ENCODE measurements at places on chromosomes 5 and 9.

DNA sequence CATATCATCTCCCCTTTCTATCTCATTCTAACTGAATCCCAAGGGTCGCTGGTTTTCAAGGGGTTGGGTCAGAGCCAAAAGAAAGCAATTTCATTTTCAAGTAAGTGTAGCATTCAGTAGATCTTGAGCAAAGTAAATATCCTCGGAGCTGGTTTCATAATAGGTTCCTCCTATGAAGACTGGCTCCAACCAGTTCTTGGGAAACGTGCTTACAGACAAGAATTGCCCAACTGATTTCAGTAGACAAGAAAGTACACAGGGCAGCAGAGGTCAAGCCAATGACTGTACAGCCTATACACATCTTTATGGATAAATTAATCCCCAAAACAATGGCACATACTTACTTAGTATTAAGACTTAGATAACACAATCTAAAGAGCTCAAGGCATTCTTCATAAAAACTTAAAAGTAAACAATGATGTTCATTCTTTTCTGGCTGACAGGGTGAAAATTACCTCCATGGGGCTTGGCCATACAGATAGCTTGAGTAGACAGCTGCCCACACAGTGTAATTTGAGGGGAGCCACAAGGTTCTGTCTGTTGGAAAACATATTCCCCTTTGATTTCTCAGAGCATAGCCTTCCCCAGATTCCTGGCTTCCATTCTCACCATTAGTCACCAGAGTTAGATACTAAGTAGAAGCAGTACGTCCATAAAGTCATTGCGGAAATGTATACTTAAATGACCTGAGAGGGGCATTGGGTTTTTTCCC, 163.9 kb downstream of the ARRDC3 start:
- no peak for DNase-seq

DNA sequence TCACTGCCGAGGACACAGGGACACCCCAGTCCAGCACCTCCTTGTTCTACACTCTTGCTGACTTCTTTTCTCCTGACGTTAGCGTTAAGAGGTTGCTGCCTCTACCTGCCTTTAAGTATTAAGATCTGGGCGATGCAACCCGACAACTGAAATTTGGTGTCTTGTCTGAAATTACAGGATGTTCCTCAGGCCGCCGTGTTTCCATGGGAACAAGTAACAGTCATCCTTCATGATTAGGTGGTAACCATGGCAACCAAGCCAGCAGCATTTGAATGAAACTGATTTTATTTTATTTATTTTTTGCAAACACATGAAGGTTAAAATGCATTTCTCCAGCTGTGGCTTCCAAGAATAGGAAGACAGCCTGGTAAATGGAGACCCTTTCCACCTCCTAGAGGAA, 20.8 kb downstream of the DAB2IP start:
- no peak for DNase-seq

DNA sequence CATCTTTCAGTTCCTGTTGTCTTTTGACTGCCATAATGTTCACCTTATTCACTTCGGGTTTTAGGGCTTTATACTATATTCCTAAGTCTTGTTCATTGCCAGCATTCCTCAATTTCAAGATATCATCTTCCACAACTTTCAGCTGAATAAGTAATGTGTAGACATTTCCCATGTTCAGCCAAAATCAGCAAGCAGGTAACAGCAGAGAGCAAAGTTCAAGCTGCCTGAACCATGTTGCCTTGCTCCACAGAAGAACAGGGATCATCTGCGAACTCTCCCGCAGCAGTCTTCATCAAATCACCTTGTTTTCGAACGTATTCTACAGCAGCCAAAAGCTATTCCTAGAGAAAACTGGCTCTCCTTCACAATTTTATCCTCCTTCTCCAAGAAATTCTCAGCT, 95.3 kb upstream of the CCDC112 start:
- no peak for DNase-seq

GRCh38 chr9:32722704-32723103, 60.6 kb upstream of the TMEM215 start:
- DNase-seq, result no peak

DNA sequence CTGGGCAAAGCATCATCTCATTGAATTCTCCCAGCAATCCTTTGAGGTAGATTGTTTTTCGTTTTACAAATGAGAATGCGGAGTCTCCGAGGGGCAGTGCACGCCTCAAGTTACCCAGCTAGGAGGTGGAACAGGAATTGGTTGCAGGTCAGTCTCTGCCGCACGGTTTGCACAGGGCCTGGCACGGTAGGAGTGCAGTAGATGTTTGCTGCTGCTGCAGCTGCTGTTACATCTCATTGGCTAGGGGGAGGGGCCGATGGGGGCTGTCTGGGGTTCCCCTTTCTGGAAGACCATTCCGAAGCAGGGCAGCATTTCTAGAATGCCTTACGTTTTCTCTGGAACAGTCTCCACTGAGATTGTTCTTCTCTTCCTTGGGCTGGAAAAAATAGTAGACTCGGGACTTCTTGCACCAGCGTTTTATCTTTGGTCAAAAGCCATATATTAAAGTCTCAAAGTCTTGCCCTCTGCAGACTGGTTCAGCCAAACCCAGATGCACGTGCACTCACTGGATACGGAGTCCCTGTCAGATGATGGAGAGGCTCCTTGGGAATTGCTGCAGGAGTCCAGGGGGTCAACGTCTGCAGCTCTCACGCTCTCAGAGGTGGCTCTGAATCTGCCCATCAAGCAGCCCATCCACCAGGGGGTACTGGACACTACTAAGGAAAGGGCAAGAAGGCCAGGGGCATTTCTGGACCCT, 1.2 kb downstream of the USP20 start:
- peak; percentile 59 for DNase-seq

- no peak for DNase-seq
These were observed 263.4 kb downstream of the TMEM232 start for GRCh38 chr5:110463106-110463505.

DNA sequence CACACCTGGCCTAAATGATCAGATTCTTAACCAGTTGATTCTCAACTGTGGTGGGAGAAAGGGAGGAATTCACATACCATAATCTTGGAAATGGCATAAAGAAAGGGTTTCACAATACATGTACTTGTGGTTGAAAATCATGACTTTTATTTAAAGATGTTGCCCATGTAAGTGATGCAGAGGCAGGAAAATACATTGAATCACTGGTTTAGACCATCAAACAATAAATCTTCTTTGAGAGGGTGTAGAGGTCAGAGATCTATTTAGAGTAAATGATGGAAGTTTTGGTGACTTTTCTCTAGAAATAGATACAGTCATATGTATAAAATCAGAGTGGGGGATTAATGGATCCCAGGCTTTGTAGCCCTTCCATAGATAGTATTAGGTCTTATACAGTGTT, 15.4 kb downstream of the NDUFS4 start:
- no peak for DNase-seq

- no peak for DNase-seq
These were observed 34.5 kb downstream of the CRB2 start for GRCh38 chr9:123390337-123391135.

DNA sequence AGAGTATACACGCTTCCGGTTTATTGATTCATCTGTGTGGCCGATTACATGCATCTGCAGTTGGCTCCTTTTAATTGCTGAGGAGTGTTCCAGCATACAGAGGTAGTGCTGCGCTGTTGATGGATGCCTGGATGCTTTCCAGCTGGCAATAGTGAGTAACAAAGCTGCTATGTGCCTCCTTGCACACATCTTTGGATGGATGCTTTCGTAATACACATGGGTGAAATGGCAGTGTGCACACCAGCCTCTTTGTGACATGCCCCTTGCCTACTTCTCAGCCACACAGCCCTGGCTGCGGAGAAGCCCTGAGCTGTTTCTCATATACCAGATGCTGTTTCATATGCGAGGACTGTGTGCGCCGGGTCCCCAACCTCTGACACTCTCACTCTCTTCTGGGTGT, 151.0 kb downstream of the GADD45G start:
- DNase-seq, result no peak

GRCh38 chr9:135369412-135369990, 110.1 kb upstream of the PPP1R26 start:
- no peak for DNase-seq

DNA sequence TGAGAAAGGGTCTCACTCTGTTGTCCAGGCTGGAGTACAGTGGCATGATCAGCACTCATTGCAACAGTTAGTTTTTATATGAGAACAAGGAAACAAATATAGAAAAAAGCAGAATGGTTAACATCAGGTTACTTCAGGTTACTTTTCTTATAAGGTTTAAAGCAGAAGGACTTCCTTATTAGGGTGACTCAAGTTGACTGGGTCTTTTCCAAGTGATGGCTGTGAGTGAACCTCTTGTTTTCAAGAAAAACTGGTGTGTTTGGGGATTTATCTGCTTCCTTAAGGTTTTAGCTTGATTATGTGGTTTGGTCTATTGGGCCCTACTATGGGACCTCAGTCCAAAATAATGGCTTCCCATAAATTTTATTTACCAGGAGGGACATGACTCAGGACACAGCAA, 99.2 kb downstream of the ARRDC3 start:
- no peak for DNase-seq

DNA sequence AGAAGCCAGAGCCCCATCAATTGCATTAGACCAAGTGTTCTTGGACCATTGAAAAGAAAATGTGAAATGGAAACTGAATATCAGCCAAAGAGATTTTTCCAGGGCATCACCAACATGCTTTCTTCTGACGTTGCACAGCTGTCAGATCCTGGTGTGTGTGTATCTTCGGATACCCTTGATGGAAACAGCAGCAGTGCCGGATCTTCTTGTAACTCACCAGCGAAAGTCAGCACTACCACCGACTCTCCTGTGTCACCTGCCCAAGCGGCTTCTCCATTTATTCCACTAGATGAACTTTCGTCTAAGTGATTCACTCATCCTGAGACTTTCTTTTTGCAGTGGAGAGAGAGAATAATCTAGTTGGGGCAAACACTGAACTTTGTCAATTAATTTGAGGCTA, 75.7 kb downstream of the PIP5K1B start:
- peak; percentile 42 for DNase-seq

GRCh38 chr5:151870820-151871219, 53.8 kb downstream of the GLRA1 start:
- peak; percentile 16 for DNase-seq

- no peak for DNase-seq
These were observed 174.9 kb upstream of the GPR151 start for GRCh38 chr5:146690880-146691355.

GRCh38 chr5:179806250-179807048, at the start of gene MGAT4B:
MGAT4B (minus strand) TSS chr5:179806866; CDS start chr5:179806583, 283 bp downstream.
- peak; percentile 71 for DNase-seq

GRCh38 chr9:68492806-68493205, 47.9 kb downstream of the TMEM252 start:
- no peak for DNase-seq

GRCh38 chr9:131961496-131961880, 118.2 kb downstream of the MED27 start:
- DNase-seq, result no peak

GRCh38 chr5:170300361-170301013, 2.9 kb upstream of the LCP2 start:
- no peak for DNase-seq

GRCh38 chr9:124377551-124378406, 37.5 kb downstream of the PSMB7 start:
- no peak for DNase-seq

GRCh38 chr5:163460562-163461171, at the start of gene HMMR:
HMMR (plus strand) TSS chr5:163460632; CDS start chr5:163460693, 61 bp downstream.
- DNase-seq, result no peak

DNA sequence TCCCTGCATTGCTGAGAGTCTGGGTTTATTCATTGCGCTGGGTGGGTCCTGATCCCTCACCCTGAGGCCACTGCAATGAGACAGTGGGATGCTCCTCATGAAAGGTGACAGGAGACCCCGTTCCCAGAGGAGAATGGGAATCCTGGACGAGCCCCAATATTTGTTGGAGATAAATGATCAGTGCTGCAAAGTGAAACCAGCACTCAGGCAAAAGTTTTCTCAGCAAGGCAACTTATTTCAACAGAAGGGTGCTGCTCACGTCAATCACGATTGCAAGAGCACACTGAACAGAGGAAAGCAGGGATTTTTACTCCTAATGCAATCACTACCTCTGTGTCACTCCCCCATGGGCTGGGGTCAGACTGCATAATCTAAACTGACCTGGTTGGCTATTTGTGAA, 110.2 kb upstream of the MAMDC2 start:
- no peak for DNase-seq

DNA sequence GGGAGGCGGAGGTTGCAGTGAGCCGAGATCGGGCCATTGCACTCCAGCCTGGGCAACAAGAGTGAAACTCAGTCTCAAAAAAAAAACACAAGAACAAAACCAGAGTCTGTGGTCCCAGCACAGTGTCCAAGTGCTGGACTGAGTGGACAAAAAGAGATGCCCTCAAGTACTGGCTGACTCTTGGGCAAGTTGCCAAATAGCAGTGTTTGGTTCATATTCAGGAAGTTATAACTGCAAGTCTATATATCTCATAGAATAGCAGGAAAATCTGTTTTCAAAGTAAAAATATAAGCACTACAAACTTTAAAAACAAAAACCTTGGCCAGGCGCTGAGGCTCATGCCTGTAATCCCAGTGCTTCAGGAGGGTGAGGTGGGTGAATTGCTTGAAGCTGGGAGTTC, 7.3 kb downstream of the HABP4 start:
- no peak for DNase-seq

DNA sequence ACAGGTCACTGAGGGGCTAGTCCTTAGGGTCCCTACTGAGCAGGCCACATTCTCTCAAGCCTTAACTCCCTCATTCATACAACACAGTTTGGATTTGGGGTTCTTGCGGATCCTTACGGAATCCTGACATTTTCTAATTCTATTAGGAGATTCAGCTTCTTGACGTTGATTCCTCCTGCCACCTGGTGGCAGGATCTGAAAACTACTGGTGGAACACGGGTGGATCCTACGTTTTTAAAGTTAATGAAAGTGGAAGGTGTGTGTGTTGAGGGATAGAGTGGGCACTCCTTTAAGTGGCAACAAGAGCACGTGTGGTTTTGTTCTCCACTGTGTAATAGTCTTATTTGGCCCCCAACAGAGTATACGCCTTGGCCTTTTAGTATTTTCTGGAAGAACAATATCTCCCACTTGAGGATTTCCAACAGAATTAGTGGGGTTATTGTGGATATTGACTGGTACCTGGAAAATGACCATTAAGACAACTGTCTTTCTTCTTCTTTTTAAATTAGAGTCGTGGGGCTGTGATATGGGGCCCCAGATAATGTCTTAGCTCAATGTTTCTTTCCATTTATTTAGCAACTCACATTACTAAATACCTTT, 25.2 kb downstream of the SLC28A3 start:
- peak; percentile 66 for DNase-seq

- no peak for DNase-seq
These were observed 1138.2 kb downstream of the TAF11L14 start for GRCh38 chr5:18772475-18772874.

- peak; percentile 51 for DNase-seq
These were observed 23.1 kb upstream of the CKMT2 start for GRCh38 chr5:81209869-81210493.

- peak; percentile 72 for DNase-seq
These were observed 260.3 kb upstream of the ADAMTS16 start for GRCh38 chr5:4879693-4880303.

All from activated CD4-positive, alpha-beta T cell treated with anti-CD3 and anti-CD28 coated beads for 48 hours (primary cell).